ENCODE measurements at places on chromosomes 6 and 20.
A peak's percentile ranks its signal among the peaks of the same experiment; 100 is the strongest.

DNA sequence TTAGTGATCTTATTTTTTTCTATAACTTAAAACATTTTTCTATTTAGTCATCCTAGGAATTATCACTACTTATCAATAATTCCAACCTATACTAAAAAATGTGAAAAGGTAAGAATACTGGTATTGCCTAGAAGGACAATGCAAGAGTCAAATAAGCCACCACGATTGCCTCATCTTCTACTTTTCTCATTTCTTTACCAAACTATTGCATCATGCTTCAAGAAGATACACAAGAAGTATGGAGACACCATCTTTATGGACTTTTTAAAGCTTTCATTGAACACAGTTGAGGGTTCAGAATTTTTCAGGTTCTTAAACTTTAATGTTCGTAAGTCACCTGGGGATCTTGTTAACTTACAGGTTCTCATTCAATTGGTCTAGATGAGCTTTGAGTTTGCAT, 25.9 kb downstream of the ELOVL2 start:
- DNase-seq, result peak; percentile 27

DNA sequence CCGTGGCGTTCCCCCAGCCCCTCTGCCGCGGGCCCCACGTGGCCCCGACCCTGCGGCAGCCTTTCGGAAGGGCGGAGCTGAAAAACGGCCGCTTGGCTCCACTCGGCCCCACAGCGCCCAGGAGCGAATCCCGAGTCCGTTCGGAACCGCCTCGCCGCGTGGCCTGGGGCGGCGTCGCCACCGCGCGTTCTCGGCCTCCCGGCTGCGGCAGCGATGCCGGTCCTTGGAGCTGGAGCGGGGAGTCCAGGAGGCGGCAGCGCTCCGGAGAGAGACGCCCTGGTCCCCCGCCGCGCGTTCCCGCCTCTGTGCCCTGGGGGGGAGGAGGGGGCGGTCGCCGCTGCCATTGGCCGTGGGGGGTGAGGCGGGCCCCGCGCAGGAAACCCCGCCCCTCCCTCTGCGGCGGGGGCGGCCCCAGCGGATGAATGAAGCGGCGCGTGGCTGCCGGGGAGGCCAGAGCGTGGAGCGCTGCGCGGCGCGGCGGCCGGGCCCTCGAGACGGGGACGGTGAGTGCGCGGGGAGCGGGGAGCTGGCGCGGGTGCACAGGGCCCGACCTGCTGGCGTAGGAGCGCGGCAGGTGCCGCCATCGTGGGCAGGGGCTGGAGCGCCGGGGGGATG, at the start of gene SLCO4A1:
TSS of gene SLCO4A1 (plus strand) at position 453 of the 615 bp plus-strand sequence. CDS start 13,952 bp downstream, outside the sequence.
- peak; percentile 74 for DNase-seq

DNA sequence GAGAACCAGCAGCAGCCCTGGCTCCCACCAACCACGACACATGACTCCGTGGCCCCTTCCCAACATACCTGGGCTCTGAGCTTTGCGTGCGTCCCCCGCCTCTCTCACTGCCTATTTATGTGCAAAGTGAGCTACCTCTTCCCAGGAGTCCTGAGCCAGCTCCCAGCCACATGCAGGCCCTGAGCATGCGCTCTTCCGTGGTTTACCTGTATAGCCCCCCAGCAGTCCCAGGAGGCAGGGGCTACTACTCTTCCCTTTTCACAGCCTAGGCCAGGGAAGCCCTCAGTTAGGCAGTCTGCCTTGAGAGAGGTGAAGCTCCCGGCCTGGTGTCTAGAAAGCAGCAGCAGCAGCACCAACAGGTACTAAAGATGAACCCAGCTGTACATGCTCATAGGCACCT, 114.8 kb upstream of the CDYL start:
- no peak for DNase-seq

DNA sequence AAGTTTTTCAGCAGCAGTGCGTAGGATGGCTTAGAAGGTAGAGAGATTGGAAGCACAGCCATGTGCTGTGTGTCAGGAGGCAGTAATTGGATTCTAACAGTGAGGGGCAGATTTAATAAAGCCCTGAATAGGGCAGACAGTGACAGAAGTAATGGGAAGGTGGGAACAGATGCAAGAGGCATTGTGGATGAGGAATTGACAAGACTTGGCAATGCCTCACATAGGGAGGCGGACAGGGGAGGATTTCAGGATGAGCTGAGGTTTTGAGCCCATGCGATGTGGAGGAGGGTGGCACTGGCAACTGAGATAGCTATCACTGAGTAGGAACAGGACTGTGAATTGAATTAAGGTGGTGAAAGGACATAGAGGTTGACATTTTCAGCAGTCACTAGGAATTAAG, 262.2 kb upstream of the FLRT3 start:
- no peak for DNase-seq

GRCh38 chr6:129608886-129609537, 101.0 kb downstream of the ARHGAP18 start:
- DNase-seq, result no peak

- DNase-seq, result peak; percentile 8
These were observed 8.2 kb downstream of the CCN5 start for GRCh38 chr20:44723391-44723790.

- no peak for DNase-seq
These were observed 80.2 kb downstream of the LRFN2 start for GRCh38 chr6:40506954-40507353.

GRCh38 chr6:142359271-142359960, 57.6 kb downstream of the ADGRG6 start:
- DNase-seq, result no peak

GRCh38 chr6:55046869-55047422, 127.4 kb upstream of the HCRTR2 start:
- no peak for DNase-seq

DNA sequence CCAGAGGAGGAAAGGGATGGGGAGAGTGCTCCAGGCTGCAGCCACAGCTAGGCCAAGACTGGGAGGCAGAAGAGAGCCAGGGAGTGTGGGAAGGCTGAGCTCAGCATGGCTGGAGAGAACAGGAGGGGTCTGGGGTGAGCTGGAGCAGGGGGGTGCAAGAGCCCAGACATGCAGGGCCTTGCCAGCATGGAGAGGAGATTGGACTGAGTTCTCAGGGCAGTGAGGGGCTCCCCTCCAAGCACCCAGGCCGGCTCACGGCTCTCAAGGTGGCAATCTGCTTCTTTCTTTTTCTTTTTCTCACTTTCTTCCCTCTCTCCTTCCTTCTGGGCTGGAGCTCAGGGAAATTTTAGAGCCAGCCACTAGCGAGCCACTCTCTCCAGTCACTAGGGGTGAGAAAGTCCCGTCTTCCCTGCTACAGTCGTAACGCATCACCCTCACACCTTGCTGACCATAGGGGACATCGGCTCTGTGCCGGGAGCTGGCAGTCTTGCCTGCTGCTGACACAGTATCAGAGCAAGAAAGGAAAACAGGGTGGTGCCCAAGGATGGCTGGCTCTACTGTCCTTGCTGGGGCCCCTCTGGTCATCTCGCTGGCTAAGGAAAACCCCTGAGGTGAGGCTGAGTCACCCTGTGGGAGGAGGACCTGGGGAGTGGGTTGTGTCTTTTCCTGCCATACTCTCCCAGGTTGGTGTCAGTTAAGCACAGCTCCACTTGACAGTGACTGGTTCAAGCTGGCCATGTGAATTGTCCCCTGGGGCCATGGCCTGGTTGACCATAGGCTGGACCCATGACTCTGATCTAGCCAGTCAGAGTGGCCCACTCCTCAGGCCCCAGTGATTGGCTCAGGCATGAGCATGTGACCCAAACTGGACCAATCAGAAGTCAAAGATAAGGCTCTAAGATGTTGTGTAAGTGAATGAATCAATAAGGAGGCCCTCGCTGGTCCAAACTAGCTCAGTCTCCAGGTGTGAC, 135.1 kb upstream of the PMEPA1 start:
- DNase-seq, result no peak

DNA sequence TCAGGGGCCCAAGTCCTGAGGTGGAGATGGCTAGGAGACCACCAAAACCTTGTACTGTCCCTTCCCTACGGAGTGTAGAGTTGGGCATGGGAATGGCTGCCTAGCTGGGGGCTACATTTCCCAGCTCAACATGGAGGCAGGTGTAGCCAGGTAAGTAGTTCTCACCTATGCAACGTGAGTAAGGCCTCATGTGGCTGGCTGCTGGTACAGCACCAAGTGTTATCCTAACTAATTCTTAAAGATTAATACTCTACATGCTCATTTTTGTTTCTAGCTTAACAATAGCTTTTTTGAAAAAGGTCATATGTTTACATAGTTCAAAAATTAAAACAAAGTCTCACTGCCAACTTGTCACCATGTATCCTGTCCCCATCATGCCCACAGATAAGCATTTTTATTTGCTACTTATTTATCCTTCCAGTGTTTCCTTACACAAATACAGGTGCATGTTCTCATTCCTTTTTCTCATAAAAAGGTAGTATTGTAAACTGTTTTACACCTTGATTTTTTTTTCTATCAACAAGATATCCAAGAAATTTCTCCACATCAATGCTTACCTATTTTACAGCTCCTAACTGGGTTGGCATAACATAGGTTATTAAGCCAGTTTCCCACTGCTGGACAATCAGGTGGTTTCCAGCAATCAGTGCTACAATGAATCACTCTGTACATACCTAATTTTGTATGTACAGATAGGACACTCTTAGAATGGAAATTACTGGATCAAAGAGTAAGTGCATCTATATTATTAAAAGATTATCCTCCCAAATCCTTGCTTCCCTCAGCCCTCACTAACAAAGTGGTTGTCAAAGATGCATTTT, 25.5 kb downstream of the ABHD12 start:
- no peak for DNase-seq

GRCh38 chr20:13412806-13413445, 191.9 kb downstream of the ISM1 start:
- DNase-seq, result no peak

DNA sequence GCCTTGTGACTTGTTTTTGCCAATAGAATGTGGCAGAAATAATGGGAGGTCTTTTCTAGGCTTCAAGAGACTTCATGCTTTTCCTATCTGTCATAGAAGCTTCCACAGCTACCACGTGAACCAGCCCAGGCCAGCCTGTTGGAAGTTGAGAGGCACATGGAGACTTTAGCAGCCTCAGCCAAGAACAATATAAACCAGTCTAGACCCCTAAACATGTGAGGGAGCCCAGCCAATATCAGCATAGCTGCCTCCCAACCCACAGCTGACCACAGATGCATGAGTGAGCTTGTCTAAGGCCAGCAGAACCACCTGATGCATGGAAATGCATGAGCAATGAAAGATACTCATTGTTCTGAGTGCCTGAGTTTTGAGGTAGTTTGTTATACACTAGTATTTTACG, 540.7 kb upstream of the BTBD3 start:
- DNase-seq, result no peak

DNA sequence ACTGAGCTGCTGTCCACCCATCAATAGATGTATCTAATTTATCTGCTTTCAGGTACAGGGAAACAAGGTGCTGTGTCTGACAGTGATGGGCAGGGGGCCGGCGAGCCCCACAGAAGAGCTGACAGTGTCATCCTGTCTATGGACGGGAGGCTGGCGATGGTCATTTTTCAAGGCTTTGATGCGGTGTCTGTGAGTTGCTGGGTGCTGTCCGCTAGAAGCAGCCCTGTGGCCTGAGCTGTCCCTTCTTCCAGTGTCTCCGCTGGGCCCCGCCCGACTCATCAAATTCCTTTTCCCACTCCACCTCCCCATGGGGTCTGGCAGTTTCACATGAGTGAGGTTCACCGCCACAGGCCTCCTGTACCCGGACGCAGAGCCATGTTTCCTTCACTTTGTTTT, 161.4 kb upstream of the PMEPA1 start:
- no peak for DNase-seq

DNA sequence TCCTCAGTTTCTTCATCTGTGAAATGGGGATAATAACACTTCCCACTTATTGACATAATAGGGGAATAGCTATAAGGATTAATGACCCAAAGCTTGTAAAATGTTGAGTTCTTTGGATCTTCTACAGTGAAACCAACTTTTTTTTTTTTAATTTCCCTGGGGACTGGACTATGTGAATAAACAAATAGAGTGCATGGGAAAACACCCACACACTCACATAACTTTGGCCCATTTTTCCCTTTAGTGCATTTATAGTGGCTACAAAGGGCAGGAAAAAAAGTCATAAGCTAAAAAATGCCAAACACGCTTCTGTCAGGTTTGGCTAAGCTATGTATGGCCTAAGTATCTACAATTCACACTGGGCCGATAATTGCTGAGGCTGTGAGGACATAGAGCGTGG, 406.2 kb upstream of the JAG1 start:
- DNase-seq, result no peak

DNA sequence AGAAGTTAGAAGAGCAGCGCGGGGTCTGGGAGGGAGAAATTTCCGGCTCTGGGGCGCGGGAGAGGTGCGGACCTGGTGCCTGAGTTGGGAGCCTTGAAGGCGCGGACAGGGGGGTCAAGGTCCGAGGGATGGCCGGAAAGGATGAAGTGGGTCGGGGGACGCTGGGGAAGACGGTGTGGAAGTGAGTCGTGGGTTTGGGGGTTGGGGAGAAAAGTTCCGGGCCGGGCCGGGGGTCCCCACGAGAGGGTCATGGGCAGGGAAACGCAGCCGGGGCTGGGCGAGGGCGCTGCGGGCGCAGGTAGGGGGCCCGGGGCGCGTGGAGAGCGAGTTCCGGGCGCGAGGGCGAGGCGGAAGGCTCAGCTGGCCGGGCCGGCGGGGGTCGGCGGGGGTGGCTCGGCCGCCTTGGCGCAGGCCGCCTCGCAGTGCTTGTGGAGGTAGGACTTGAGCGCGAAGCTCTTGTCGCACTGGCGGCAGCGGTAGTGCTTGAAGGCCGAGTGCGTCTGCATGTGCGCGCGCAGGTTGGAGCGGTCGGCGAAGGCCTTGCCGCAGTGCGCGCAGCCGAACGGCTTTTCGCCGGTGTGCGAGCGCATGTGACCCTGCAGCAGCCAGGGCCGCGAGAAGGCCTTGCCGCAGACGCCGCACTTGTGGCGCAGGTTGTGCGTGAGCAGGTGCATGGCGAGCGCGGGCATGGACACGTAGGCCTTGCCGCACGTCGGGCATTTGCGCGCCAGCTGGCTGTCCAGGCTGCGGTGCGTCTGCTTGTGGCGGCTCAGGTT, 10.5 kb upstream of the SRXN1 start:
- no peak for DNase-seq

DNA sequence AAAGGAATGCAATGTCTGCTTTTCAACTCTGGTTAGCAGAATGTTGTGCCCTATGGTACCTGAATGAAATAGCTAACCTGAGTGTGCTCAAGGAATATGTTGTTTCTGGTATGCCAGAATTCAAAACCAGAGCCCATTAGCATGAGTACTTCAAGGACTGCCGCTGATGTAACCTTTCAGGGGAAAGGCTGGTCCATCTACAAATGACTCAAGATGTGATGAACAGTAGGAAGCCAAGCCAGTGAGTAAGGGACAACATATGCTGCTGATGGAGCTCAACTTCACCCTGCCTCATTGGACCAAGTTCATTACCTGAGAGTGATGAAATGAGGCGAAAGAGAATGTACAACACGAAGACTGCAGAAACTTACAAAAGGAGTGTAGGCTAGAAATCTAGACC, 95.7 kb upstream of the BMP2 start:
- no peak for DNase-seq

Data from MV-4-11 (cell line).